Spinal cord (tissue), 10 donors: ENCODE measurements at places on chromosomes 16 and 17. TPM values are rescaled to one million over a fixed set of nuclear protein-coding genes. Genes with fewer than 3 reads are reported as not detected.

Gene KRTAP1-1
- total RNA-seq: not detected

Gene LCMT1
- total RNA-seq: 49.0 TPM

Gene SLC38A8
- total RNA-seq: 1.4 TPM

Gene HBA1
- total RNA-seq: 1,778 TPM

Gene MED13
- 69.2 TPM for total RNA-seq

Gene FN3K
- 11.7 TPM for total RNA-seq

Gene C17orf58
- total RNA-seq: 13.9 TPM

Gene ITGAL
- 1.2 TPM for total RNA-seq

Gene CDRT15
- not detected for total RNA-seq

Gene TBC1D3D
- total RNA-seq: 1.1 TPM

Gene NOG
- 7.5 TPM for total RNA-seq

Gene DNASE1L2
- 1.9 TPM for total RNA-seq

GRCh38 chr17:8468980-8469379 is 33.3 kb downstream of the NDEL1 start:
- no peak for DNase-seq

DNA sequence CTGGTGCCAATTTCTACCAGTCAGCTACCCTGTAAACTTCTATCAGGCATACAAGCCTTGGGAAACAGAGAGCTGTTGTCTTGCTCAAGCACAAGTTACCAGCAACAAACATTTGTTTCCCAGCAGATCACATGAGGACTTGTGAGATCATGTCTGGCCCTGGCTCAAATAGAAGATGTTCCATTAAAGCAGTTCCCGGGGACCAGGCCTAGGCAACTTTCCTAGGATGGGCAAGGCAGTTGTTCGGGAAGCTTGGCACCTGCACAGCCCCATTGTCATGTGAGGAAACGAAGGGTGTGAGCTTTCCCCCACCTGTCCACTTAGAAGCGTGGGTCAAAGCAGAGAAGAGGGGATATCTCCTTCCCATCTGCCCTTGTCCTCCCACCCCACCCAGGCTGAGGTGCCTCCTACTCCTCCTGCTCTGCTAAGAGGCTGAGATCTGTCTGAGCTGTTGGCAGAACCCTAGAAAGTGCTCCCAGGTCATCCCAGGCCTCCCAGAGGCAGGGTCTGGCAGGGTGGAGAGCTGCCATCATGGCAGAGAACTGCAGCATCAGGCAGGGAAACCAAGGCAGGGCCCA is 11.2 kb upstream of the SLC47A2 start:
- no peak for DNase-seq

GRCh38 chr17:81466564-81467472 is 45.8 kb downstream of the ACTG1 start:
- no peak for DNase-seq

GRCh38 chr17:14321476-14321949 is 20.6 kb downstream of the HS3ST3B1 start:
- no peak for DNase-seq

DNA sequence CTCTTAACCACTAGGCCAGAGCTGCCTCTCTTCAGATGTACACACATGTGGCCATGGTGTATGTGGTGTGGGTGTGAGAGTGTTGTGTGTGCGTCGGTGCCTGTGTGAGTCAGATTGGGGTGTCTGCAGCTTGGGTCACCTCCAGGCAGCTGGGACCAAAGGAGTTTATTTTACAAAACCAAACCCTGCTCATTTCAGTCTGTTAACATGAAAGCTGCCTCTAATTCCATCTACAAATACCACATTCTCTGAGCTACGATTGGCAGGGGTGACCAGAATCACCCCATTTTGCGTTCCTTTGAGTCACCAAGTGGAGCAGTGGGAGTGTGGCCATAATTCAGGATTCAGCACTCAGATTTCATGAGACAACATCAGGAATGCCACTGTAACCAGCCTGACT is 105.3 kb downstream of the IRX5 start:
- DNase-seq: no peak

DNA sequence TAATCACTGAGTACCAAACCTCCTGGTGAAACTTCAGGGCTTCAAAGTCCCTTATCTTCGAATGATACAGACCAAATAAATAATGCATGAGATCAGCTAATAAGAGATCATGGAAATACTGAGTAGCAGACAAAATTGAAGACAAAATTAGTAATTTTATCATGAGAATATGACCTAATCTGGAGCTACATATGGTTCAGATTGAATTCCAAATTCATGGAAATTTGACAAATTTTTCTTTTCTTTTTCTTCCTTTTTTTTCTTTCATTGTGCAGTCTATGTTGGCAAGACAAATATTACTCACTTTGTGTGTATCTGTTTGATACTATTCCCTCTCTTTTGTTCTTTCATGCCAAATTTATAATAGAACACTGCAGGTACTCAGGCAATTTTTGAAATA is 218.1 kb upstream of the KCNJ16 start:
- no peak for DNase-seq

DNA sequence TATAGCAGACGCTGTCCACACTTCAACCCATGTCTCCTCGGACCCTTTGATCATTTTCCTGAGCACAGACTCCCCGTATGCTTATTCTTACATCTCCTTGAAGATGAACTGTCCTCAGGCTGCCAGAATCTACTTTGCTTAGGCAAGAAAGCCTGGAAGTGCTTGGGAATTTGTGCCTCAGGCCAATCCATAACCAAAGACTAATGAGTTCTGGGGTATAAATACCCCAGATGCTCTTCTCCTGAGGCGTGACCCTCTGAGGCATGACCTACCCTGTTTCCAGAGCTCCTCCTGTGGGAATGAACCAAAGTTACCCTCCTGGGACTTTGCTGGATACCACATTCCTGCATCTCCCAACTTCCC is 10.1 kb upstream of the TEKT3 start:
- DNase-seq: no peak

GRCh38 chr17:16106161-16106891 is 106.7 kb downstream of the TTC19 start:
- DNase-seq: no peak

GRCh38 chr17:39861235-39861634 is 2.9 kb downstream of the IKZF3 start:
- no peak for DNase-seq

DNA sequence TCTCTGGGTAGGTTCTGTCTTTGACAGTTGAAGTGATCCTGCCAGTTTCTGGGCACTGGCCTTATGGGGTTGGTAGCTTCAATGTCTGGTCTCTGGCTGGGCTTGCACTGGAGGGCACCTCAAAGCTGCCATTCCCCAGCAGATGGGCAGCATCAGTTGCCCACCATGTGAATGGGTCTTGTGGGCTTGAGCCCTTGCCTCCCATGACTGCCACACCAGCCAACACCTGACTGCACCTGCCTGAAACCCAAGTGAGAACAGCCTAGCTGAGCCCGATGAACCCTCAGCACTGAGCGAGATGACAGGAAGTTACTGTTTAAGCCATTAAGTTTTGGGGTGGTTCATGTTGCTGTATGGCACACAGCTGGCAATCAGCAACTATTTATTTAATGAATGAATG is 69.1 kb upstream of the AXIN2 start:
- no peak for DNase-seq

- DNase-seq: no peak
Measured at GRCh38 chr16:51012396-51012795, 138.7 kb downstream of the SALL1 start.

- peak; percentile 14 for DNase-seq
Measured at GRCh38 chr17:9521062-9521461, 54.6 kb downstream of the STX8 start.

GRCh38 chr16:66871840-66872239 is 8.5 kb upstream of the PDP2 start:
- DNase-seq: no peak

- DNase-seq: no peak
Measured at GRCh38 chr17:9266031-9266680, 244.8 kb downstream of the NTN1 start.

GRCh38 chr17:76498876-76499251 is 2.4 kb downstream of the RHBDF2 start:
- DNase-seq: no peak

GRCh38 chr16:19833176-19833575 is 51.5 kb downstream of the GPRC5B start:
- DNase-seq: no peak

- DNase-seq: no peak
Measured at GRCh38 chr17:37100231-37100630, 151.5 kb downstream of the AATF start.

DNA sequence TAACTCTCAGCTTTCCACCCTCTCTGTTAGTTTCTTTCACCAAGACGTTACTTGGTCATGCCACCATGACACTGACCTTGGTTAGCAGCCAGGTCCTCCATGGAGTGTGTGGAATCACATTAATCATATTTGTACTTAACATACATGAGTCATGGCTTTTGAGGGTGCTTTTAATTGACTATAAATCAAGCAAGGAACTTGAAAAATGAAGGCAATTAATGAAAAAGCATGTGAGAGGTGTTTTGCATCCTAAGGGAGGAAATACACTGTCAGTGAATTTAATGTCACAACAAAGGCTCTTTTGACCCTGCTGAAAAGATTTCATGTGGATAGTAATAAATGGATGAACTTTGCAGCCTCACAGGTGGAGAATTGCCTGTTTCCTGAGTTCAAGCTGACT is 240.7 kb downstream of the CDH13 start:
- no peak for DNase-seq

DNA sequence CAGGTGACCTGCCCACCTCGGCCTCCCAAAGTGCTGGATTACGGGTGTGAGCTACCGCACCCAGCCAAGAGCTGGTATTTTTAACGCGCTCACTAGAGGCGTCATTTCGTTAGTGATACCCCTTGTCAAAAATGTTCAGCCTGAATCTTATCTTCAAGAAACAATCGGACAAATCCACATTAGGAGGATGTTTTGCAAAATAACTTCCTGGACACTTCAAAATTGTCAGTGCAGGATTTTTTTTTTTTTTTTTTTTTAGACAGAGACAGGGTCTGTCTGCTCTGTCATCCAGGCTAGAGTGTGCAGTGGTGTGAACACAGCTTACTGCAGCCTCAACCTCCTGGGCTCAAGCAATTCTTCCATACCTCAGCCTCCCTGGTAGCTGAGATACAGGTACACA is 63.0 kb downstream of the RMI2 start:
- no peak for DNase-seq

GRCh38 chr17:64252831-64253230 is 10.2 kb downstream of the TEX2 start:
- no peak for DNase-seq

DNA sequence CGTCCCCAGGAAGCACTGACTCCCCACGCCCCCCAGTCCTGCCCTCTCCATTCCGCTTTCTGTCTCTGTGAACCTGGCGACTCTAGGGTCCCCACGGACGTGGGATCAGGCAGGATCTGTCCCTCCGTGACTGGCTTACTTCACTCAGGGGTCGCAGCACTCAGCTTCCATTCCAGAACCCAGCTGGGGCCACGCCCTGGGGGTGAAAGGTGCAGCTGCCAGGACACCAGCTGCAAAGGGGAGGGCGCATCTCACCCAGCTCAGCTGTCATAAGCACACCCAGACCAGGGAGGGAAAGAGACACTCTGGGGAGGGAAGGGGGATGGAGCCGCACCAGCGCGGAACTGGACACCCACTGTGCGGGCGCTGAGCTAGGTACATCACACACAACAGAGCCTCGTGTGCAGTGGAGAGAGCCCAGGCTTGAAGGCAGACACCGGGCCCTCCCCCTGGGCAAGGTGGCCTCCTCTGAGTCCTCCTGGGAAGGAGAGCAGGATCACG is 18.5 kb upstream of the HEXD start:
- peak; percentile 24 for DNase-seq

DNA sequence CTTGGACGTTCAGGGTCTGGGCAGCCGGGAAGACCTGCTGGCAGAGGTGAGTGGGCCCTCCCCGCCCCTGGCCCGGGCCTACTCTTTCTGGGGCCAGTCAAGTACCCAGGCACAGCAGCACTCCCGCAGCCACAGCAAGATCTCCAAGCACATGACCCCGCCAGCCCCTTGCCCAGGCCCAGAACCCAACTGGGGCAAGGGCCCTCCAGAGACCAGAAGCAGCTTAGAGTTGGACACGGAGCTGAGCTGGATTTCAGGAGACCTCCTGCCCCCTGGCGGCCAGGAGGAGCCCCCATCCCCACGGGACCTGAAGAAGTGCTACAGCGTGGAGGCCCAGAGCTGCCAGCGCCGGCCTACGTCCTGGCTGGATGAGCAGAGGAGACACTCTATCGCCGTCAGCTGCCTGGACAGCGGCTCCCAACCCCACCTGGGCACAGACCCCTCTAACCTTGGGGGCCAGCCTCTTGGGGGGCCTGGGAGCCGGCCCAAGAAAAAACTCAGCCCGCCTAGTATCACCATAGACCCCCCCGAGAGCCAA is 8.6 kb upstream of the ABCC3 start:
- no peak for DNase-seq

- DNase-seq: peak; percentile 56
Measured at GRCh38 chr17:41211845-41212466, 14.5 kb upstream of the KRTAP9-2 start.

GRCh38 chr17:77280304-77281121 is 139.7 kb downstream of the SEC14L1 start:
- DNase-seq: no peak

GRCh38 chr16:88379694-88380040 is 3.1 kb upstream of the ZNF469 start:
- no peak for DNase-seq

DNA sequence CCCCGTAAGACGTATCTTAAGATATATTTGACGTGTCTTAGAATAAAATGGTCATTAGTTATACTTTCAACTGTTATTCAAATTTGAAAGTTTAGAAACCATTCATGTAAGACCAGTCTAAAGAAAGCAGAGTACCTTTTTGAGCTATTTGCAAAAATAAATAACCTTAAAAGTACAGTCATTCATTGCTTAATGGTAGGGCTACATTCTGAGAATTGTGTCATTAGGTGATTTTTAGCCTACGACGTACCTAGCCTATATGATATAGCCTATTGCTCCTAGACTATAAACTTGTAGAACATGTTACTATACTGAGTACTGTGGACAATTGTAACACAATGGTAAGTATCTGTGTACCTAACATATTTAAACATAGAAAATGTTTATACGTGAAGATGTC is 139.2 kb downstream of the PHKB start:
- DNase-seq: no peak

DNA sequence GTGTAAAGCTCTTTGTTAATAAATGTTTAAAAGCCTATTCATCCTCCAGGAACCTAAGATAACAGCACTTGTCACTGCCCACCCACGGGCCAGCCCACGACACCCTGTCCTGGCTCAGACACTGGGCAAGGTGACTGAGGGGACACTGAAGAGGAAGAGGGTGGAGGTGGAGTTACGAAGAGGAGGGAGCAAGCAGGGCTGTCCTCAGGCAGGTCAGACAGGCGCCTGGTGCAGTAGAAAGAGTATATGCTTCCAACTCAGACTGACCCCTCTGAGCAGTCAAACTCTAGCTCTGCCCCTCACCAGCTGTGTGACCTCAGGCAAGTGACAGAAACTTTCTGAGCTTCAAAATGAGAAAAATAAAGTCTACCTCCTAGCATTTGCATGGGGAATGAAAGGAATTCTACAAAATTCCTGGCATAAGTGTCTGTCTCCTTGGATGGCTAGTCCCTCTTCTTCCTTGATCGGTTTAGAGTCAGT is 22.8 kb downstream of the TEX2 start:
- DNase-seq: no peak
